Amygdala (tissue), 56 donors: ENCODE measurements at places on chromosomes 16 and 17.

GRCh38 chr17:881778-882177 lies 97.8 kb downstream of the NXN start:
- no peak for DNase-seq

DNA sequence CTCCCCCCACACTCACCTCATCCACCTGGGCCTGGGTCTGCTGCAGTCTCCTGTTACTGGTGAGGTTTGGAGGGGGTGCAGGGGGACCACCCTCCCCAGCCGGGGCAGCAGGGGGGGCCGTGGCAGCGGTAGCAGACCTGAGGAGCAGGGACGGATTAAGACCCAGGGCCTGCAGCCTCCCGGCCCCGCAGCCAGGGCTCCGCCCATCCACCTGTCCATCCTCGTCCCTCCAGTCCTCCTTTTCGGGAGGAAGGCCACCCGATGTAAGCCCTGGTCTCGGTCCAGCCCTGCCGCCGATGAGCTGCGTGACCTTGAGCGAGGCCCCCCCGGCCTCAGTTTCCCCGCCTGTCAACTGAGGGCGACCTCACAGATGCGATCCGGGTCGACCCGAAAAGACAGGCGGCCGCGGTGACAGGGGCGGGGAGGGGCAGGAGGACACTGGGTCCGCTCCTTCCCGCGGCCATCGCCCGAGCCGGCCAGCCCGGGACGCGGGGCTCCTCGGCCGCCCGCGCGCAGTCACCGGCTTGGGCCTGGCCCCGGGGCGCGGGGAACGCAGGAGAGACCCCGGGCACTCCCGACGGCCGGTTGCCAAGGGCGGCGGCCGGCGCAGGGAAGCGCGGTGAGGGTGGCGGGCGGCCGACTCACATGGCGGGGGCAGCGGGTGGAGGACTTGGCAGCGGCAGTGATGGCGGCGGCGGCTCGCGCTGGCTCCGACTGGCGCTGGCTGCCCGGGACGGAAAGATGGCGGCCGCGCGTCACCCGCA lies at the start of gene VAMP2:
Gene VAMP2 (minus strand): TSS at position 716 of the 764 bp plus-strand sequence. CDS start 69 bp downstream, at position 647.
- peak; percentile 56 for DNase-seq

DNA sequence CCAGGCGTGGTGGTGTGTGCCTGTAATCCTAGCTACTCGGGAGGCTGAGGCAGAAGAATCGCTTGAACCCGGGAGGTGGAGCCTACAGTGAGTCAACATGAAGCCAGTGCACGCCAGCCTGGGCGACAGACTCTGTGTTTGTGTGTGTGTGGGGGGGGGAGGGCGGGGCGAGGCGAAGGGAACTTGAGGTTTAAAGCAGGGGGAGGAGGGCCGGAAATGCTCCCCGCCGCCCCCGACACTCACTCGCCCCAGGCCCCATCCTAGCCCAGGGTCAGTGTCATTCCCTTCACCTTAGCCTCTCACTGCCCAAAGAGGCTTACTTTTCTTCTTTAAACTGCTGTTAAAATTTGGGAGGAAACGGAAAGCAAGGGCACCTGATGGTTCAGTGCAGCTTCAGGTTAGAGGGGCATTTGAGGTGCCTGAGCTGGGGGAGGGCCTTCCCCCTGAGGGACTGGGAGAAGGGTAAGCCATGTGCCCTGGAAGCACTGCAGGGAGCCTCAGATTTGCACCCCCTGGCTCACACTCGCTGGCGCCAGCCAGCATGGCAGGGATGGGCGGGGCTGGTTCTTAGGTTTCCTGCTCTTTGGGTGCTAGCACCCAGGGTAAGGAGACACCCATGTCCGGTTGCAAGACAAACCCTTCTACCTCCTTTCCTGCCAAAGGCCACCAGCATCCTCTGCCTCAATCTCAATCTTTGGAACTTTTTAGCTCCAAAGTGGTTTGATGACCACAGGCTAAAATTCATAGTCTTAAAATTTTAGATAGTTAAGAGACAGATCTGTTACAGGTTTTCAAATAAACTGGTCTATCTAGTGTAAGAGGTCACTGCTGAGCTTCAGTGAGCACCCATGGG lies 2.2 kb upstream of the LIMD2 start:
- DNase-seq = no peak

- DNase-seq = no peak
Observed at GRCh38 chr16:65658787-65659220, 536.9 kb upstream of the CDH11 start.

GRCh38 chr16:19507867-19508266 lies 14.0 kb downstream of the GDE1 start:
- no peak for DNase-seq

DNA sequence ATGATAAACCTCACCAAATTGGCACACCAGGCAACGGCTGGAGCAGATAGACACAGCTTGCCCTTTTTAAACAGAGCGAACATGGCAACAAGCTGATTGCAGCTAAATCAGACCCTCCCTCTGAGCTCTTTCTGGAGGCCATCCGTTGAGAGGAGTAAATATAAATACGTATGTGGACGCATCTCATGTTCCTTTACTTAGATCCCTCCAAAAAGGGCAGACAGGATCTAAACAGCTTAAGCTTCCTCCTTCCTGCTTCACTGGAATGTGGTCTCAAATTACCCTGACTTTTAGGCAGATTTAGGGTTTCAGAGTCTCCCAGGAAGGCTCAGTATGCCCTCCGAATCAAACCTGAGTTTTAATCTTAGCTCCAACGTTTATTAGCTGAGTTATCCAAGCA lies 204.7 kb upstream of the GOT2 start:
- DNase-seq = no peak

DNA sequence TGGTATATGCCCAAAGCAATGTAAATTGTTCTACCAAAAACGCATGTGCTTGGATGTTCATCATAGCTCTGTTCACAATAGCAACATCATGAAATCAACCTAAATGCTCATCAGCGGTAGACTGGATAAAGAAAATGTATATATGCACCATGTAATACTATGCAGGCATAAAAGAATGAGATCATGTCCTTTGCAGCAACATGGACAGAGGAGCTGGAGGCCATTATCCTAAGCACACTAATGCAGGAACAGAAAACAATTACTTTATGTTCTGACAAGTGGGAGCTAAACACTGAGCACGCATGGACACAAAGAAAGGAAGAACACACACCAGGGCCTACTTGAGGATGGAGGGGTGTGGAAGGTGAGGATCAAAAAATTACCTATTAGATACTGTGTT lies 33.7 kb downstream of the TANC2 start:
- DNase-seq = no peak

- peak; percentile 46 for DNase-seq
Observed at GRCh38 chr17:17416400-17417360, 60.1 kb upstream of the MED9 start.

DNA sequence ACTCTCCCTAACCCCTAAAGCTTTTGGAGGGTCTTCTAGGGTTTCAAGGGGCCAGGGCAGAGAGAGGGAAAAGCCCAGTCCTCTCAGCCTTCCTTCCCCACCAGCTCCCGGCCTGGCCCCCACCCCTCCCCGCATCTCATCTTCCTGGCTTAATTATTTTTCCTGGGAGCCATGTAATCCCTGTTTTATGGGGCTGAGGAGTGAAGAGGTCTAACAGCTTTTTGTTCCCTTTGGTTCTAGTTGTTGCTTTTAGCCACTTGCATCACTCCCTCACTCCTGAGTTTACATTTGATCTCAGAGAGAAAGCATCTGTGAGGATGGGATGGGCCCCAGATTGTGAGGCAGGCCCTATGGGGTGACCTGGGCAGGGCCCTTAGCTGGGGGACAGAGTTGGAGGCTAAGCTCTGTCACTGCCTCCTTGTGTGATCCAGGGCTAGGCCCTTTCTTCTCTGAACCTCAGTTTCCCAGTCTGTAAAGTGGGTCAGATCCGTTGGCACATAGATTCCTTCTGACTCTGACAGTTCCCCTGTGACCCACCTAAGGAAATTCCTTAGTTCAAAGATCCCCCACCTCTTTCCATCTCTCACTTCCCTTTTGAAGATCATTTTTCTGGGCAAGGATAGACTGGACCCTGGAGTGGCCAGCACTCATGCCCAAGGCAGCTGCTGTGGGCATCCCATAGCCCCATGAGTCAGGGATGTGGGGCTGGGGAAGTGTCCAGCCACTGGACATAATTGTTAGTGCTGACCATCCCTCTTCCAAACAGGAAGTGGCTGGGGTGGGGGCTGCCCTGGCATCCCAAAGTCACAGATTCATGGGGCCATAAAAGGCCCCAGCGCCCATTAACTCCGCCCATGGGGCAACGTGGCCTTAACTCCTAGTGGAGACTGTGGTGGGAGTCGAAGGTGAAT lies 20.1 kb downstream of the UNC119 start:
- no peak for DNase-seq

DNA sequence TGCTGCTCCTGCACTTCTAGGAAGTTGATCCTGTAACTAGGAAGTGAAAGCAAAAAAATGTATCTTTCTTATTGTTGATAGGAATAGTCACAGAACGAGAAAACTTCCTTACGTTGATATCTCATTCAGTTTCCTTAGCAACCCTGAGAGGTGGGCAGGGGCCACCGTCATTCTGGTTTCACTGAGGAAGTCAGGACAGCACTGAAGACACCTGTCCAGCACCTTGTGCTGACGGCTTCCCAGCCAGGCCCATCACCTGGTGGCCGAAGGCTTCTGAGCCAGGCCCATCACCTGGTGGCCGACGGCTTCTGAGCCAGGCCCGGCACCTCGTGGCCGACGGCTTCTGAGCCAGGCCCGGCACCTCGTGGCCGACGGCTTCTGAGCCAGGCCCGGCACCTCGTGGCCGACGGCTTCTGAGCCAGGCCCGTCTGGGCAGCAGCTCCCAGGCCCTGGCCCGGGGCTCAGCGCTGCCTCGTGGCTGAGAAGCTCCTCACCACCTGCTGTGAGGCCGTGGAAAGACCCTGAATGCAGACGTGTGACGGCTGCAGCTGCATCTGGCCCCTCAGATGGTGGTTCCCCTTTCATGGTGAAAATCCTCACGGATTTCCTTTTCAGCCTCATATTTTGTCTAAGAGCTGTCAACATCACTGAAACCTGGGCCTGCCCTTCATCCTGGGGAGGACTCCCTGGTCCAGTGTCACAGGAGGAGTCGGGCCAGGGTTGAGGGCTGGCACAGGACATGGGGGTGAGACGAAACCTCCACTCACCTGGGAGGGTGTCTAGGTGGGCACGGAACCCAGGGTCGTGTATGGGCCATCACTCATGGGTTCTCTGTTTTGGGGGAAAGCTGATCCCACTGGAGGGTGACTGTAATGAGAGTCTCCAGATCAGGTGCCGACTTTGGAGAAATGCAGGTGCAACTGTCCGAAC lies 33.0 kb upstream of the ZNF750 start:
- no peak for DNase-seq
